ENCODE measurements at places on chromosomes 4 and X.

DNA sequence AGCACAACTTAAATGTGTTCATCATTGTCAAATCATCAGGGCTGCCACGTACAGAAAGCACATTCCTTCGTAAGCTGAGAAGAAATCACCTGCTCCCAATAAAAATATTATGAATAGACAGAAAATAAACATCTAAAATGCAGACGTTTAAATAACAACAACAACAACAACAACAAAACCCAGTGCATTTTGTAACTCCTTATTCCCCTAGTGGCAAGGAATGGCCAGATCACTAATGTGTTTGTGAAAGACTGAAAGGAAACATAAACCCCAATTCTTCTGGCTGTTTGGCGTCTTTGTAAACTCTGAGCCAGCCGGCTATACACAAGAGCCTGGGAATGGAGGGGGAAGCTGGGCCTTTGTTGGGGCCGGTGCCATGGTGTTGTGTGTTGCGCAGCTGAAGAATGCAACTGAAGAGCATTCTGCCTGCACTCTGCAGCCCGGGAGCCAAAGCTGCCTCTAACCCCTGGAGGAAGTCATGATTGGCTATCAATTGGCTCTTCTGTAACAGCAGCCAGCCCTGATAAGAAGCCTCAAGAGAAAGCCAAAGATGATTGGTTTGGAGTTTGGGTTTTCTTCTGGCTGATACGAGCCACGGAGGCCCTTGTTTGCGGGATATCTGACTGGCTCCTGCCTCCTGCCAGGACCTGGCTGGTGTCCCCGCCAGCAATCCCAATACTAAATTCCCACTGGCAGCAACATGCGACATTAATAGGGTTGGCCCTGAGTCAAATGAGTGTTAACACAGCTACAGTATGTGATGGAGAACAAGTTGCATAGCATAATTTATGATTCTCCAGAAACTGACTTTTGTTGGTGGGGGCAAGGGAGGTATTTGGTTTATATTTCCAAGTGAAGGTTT lies 89.7 kb upstream of the TFDP3 start:
- no peak for DNase-seq

- no peak for DNase-seq
Observed at GRCh38 chr4:80173841-80174240, 23.5 kb upstream of the PRDM8 start.

GRCh38 chr4:3414421-3415279 lies 27.1 kb upstream of the HGFAC start:
- no peak for DNase-seq

DNA sequence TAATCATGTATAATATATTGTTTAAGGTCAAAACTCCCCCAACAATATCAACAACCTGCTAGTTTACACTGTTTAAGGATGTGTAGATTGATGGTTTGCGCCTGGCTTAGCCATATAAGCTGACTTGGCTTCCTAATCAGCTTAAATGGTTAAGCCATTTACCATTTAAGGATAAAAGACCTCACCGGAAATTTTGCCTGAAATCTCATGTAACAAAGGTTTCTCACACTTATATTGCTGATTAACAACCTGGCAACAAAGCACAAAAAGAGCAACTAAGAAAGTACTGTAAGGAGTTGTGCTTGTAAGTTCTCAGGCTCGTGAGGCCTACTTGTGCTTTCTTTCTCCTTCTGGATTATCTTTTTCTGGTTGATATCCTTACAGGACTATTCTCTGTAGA lies 485.2 kb downstream of the GABRG1 start:
- DNase-seq = no peak

- no peak for DNase-seq
Observed at GRCh38 chrX:13341491-13342101, 21.7 kb upstream of the ATXN3L start.

DNA sequence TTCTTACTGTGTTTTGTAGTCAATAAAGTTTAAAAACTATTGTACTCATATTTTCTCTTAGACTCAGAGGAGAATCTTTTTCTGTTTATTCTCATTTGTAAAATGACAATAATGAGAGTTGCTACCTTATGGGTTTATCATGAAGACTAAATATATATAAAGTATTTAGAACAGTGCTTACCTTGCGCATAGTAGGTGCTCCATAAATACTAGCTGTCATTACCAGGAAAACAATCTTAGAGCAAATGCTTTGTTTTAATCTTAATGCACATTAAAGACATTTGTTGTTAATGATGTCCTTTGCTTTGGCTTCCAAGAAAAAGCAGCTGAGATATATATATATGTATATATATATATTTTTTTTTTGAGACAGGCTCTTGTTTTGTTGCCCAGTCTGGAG lies 44.9 kb downstream of the FIP1L1 start:
- no peak for DNase-seq

DNA sequence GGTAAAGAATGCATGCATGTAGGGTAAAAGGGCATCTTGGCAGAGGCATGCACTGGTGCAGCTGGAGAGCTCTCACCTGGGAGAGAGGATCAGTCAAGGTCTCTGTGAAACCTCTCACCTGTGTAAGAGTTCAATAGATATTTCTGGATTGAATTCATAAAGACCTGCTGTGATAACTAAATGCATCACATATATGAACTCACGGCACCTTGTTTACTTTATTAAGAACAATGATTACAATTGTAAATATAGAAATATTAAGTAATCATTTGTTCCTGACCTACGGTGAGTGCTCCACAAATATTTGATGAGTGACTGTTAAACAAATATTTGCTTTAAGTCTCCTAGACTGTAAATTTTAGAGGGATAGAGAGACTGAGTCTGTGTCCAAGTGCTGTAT lies 85.9 kb upstream of the PAQR3 start:
- DNase-seq = no peak

DNA sequence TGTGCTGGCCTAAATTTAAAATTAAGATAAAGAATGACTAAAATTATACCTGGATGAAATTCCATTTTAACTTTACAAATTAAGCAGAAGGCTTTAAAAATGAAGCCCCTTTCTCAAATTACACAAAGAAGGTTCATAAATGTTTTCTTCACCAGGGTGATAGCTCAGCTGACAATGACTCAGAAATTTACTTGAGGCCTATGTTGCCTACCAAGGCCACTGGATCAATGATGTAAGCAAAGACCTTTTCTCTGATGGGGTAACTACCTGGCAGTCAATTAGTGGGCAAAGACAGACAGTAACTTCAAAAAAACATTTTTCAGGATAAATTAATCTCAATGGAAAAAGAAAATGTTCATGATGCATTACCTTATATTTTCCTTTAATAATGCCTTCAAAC lies 23.9 kb upstream of the GPR34 start:
- DNase-seq = peak; percentile 7

- no peak for DNase-seq
Observed at GRCh38 chr4:126772662-126773061, 860.1 kb upstream of the INTU start.

GRCh38 chr4:187883049-187883448 lies 112.5 kb upstream of the ZFP42 start:
- DNase-seq = no peak

- DNase-seq = no peak
Observed at GRCh38 chr4:768995-769394, 56.9 kb downstream of the CPLX1 start.

DNA sequence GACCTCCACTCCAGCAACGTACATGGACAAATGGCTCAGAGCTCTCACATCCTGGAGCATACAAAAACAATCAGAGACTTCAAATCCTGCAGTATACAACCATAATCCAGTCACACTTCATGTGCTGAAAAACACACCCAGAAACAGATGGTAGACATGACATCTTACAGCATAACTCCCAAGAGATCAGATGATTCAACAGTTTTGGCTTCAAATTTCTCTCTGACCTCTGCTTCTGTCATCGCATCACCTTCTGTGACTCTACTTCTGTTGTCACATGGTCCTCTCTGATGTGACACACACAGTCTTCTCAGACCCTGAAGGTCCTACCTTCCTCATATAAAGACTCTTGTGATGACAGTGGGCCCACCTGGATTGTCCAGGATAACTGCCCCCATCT lies 18.5 kb downstream of the SUV39H1 start:
- DNase-seq = peak; percentile 57

DNA sequence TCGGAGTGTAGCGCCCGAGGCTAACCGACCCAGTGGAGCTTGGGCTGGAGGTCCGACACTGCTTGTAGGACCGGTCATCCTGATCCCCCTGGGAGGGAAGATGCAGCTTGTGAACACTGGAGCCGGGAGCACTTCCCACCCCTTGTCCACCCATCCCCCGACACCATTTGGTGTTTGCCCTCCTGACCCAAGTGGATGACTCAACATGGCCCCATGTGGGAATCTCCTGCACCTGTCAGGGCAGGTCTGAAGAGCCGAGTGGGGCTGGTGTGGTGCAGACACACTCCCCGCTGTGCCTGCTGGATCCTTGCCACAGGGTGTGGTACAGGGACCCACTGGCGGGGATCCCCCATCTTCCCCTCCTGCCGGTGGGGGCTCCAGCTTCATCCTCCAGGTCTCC lies 90.0 kb upstream of the AFAP1 start:
- DNase-seq = peak; percentile 3

DNA sequence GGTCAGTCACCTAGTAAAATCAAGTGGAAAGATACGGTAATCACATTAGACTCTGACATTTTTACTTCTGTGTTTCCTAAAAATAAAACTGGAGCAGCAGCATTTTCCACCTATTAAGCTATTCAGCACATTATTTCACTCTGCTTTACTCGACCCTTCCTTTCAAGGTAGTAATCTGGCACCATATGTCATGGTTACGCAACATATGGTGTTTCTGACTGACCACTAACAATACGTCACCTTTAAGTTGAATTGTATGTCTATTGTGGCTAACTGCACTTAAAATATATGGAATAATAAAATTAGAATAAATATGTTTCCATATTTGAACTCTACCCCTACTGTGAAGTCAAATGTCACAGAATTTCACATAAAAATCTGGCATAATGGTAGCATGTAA lies 168.8 kb downstream of the CDS1 start:
- DNase-seq = no peak

DNA sequence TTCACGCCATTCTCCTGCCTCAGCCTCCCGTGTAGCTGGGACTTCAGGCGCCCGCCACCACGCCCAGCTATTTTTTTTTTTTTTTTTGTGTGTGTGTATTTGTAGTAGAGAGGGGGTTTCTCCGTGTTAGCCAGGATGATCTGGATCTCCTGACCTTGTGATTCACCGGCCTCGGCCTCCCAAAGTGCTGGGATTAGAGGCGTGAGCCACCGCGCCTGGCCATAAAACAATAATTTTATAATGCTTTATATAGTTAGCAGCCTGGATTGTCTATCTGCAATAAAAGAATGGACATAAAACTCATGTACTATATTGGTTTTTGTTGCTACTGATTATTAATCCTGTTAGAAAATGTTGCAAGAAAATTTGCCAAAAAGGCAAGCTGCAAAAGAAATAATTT lies 195.9 kb upstream of the BANK1 start:
- no peak for DNase-seq

- no peak for DNase-seq
Observed at GRCh38 chr4:123896446-123897071, 500.0 kb downstream of the SPRY1 start.

DNA sequence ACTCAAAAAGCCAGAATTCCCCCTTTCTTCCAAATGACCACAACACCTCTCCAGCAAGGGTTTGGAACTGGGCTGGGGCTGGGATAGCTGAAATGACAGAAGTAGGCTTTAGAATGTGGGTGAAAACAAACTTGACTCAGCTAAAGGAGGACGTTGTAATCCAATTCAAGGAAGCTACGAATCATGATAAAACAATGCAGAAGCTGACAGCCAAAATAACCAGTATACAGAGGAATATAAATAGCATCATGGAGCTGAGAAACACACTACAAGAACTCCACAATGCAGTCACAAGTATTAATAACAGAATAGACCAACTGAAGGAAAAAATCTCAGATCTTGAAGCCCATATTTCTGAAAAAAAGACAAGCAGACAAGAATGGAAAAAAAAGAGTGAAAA lies 95.8 kb upstream of the TET2 start:
- DNase-seq = peak; percentile 16

- DNase-seq = peak; percentile 58
Observed at GRCh38 chr4:15186149-15186548, 183.9 kb downstream of the CPEB2 start.

DNA sequence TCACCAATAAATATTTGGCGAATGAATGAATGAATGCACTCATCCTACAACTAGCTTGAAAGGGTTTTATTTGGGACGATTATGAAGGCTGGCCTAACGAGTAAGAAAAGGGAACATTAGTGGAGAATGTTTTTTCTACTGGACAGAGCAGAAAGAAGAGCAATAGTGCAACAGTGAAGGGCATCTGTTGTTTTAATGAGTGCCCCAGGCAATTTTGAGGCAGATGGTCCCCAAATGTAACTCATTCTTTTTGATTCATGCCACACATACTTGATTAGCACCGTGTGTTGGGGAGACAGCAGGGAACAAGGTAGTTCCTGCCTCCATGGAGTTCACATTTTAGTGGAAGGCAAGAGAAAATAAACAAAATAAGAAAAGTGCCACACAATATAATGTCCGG lies 22.7 kb upstream of the INTS6L start:
- no peak for DNase-seq

- DNase-seq = peak; percentile 84
Observed at GRCh38 chrX:74251006-74251930, 52.7 kb upstream of the ZCCHC13 start.

DNA sequence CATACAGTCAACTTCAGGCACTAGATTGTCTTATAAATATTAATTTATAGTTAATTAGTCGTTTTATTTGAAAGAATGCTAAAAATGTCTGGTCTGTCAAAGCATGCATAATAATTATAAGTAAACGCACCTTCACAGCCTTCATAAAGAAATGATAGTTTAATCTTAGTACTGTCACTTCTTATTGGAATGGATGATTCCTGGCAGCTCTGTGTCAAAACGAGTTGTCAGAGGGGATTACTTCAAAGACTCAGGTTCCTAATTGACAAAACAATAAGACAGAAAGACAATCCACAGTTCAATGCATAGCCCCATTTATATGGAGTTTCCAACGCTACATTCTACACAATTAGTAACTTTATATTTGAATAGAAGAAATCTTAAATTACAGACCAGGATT lies 461.3 kb upstream of the TECRL start:
- DNase-seq = no peak

DNA sequence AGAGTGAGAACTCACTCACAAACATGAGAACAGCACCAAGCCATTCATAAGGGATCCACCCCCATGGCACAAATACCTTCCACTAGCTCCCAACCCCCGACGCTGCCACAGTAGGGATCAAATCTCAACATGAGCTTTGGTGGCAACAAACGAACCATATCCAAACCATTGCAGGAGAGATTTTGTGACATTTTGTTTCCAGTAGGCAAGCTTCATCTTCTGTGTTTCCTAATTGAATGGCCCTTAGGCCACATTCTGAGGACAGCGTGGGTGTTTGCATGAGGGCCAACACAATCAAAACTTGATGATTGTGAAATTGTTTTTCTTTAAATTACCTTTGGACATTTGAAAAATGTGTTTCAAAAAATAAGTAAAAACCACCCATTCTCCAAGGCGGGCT lies 102.6 kb upstream of the LNX1 start:
- no peak for DNase-seq
